ENCODE measurements at places on chromosomes 6 and 20.
A peak's percentile ranks its signal among the peaks of the same experiment; 100 is the strongest.

DNA sequence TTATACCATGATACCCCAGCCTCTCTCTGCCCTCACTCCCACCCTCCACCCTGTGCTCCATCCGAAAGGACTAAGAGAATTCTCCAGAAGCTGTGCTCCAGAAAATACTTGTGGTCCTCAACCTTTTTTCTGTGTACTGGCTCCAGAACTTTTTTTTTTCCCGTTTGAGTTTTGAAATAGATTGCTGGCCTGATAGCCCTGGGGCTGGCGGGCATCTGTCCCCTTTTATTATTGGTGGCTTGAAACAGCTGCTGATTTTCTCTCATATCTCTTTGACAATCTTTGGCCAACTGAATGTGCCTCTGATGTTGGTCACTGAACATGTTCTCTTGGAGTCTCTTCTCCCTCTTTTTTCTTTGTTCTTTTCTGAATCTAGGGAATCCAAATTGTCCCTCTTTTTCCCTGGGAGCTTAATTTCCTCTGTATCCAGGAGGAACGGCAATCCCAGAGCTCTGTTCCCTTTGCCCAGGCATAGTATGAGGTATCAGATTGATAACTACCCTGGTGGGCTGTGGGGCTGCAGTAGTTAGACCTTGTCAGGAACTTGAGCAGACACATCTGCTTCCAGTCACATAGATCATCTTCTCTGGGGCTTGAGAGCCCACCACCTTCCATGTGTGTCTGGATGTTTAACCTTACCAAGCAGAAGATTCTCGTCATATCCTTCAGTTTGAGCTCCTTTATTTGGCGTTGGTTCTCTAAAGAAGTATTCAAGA is 1.6 kb downstream of the PPARD start:
- no peak for DNase-seq

DNA sequence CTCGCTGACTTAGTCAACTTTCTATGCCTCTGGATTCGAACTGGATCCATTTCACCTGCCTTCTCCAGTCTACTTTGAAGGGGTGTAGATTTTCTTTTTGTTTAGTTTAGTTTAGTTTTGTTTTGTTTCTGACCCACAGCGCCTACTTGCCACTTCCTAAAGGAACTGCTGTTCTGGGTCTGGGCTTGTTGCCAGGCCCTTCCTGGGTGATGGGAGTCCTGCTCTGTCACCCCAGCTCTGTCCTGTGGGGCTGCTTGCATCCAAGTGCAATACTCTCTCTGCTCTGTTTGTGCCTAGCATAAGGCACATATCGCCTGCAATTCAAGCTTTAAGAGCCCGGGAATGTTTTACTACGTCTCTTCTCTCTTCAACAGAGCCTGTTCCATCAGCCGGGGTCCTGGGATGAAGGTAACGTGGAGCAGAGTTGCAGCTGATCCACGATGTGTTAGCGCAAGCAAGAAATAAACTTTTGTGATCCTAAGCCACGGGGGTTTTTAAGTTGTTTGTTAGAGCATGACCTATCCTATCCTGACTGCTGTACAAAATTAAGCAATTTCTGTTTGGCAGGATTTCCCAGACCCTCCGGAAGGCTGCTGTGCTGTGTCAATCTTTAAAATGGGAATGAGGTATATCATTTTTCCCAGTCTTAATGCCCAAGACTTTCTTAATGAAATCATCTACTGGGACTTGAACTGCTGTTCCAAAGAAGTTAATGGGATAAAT is 30.9 kb upstream of the TAGAP start:
- no peak for DNase-seq

- no peak for DNase-seq
These were observed 20.1 kb downstream of the SEC23B start for GRCh38 chr20:18527836-18528235.

GRCh38 chr6:48067148-48067712 is 43.8 kb downstream of the PTCHD4 start:
- no peak for DNase-seq

DNA sequence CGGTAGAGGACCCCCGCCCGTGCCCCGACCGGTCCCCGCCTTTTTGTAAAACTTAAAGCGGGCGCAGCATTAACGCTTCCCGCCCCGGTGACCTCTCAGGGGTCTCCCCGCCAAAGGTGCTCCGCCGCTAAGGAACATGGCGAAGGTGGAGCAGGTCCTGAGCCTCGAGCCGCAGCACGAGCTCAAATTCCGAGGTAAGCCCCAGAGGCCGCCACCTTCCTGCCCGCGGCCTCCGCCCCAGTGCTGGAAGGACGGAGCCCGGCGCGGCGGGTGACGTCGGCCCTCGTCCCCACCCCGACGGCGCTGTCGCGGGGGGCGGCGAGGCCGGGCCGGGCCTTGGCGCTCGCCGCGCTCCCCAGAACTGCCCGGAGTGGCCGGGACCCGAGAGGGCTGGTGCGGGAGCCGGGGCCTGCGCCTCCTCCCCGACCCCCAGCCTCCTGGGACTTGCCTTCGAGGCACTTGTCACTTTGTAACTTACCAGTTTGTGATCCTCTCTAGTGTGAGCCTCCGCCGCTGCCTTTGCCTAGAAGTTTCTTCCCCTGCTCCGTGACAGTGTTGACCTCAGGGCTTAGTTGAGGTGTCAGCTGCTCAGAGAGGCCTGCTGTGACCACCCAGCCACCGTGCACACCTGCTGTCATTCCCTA is 417 bp downstream of the VAPB start:
- peak; percentile 16 for DNase-seq
